ENCODE measurements at places on chromosomes 7 and 10. TPM values are rescaled to one million over a fixed set of nuclear protein-coding genes. Genes with fewer than 3 reads are reported as not detected.

DNA sequence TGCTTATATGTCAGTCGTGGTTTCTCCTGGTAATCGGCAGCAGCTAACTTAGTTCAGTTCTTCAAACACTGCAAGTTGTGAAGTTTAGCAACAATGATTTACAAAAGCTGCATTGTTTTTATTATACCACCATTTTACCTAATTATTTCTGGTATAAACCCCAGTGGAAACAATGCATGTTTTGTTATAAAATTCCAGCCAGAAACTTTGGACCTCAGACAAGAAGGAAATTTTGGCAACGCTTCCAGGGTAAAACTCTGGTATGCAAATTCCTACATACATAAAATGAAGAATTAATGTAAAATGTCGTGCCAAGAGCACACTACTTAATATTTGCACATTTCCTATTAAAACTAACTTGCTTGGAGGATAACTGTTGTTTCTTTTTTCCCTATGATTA, 277.4 kb upstream of the LYZL1 start:
- H3K4me3 ChIP-seq, result no peak overlapping the region
- no peaks in the 10 kb centered on the region for H3K36me3 ChIP-seq
- no peak overlapping the region for H3K27ac ChIP-seq
- peaks cover 13% of the 10 kb centered on the region for H3K4me1 ChIP-seq
- no peaks in the 10 kb centered on the region for H3K27me3 ChIP-seq

DNA sequence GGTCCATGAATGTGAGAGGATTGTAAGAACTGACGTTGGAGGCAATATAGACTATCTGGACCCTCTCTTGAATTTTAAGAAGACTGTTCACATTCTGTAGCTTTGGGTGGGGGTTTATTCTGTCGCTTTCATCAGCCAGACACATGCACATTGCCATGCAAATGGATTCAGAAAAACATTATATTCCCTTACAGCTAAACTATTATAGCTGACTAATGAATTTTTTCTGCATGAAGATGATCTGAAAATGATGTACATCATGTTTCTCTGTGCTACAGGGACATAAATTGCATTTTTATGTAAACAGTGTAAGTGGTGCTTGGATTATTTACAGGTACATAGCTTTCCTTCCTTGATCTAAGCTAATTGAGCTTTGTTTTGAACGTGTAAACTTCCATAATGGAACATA, 1.5 kb downstream of the MET start:
- H3K36me3 ChIP-seq, result no peaks in the 10 kb centered on the region
- no peak for DNase-seq
- no peak overlapping the region for H3K27ac ChIP-seq
- peaks cover 16% of the 10 kb centered on the region for H3K27me3 ChIP-seq
- no peak overlapping the region for H3K4me3 ChIP-seq

DNA sequence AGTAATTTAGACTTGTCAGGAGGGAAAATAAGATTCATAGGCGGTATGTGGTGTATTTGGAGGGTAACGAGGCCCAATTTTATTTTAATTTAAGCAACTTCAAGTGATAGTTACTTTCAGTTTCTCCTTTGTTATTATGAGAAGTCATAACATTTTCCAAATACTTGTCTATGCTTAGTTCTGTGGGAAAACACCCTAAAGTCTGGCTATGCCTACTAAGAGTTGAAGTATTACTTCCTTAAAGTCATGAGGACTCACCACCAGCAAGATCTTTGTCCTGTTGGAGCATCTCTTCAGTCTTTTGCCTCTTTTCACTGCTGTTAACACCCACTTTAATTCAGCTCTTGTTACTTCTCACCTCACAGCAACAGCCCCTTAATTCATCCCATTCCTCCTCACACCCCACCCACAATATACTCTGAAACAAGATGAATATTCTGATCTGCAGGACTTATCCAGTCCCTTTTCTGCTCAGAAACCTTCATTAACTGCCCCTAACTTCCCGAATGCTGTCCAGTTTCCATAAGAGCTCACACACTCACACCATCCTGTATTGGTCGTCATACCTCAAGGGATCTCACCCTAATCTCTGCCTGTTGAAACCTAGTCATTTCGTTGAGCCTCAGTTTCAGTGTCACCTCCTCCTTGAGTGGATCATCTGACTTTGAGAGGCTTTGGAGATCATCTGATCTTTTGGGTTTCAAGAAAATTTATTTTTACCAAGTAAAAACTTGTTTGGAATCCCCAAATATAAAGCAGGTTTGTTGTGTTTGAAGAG, 61.3 kb downstream of the DNAH11 start:
- DNase-seq, result no peak
- H3K4me1 ChIP-seq, result no peaks in the 10 kb centered on the region
- no peaks in the 10 kb centered on the region for H3K27me3 ChIP-seq
- H3K4me3 ChIP-seq, result no peak overlapping the region

DNA sequence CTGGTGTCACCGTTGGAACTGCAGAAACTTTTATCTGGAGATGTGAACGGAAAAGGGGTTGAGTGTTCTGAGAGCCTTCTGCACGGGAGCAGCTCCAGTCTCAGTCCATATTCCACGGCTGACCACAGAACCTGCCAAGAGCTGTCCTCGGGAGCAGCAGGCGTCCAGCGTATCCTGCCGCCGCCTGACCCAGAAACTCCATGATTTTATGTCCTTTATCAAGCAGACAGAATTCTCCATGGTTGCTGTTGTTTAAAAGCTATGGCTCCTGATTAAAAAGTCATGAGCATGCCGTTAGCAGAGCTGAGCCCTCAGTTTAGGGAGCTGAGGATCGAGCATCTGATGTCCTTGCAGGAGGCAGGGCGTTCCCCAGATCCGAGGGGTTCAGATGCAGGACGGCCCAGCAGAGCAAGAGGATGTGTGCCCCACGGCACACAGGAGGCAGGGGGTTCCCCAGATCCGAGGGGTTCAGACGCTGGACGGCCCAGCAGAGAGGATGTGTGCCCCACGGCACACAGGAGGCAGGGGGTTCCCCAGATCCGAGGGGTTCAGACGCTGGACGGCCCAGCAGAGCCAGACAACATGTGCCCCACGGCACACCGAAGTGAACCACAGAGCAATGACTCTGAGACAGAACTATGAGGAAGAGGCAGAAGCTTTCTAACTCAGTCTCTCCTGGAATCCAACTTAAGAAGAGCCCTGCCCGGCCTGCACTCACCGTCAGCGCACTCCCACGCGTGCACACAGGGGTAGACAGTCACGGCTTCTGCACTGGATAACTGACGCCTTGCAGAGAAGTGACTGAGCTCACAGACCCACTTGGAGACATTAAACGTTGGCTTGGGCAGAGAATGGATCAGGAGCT, 96.4 kb downstream of the WDR37 start:
- H3K36me3 ChIP-seq, result peaks cover 19% of the 10 kb centered on the region
- H3K4me3 ChIP-seq, result no peak overlapping the region
- H3K4me1 ChIP-seq, result peaks cover 21% of the 10 kb centered on the region
- no peak overlapping the region for H3K27ac ChIP-seq
- H3K27me3 ChIP-seq, result peaks cover 22% of the 10 kb centered on the region

GRCh38 chr10:112307358-112308124, 24.3 kb downstream of the TECTB start:
- no peaks in the 10 kb centered on the region for H3K4me1 ChIP-seq
- peaks cover 7% of the 10 kb centered on the region for H3K27me3 ChIP-seq
- H3K27ac ChIP-seq, result no peak overlapping the region

DNA sequence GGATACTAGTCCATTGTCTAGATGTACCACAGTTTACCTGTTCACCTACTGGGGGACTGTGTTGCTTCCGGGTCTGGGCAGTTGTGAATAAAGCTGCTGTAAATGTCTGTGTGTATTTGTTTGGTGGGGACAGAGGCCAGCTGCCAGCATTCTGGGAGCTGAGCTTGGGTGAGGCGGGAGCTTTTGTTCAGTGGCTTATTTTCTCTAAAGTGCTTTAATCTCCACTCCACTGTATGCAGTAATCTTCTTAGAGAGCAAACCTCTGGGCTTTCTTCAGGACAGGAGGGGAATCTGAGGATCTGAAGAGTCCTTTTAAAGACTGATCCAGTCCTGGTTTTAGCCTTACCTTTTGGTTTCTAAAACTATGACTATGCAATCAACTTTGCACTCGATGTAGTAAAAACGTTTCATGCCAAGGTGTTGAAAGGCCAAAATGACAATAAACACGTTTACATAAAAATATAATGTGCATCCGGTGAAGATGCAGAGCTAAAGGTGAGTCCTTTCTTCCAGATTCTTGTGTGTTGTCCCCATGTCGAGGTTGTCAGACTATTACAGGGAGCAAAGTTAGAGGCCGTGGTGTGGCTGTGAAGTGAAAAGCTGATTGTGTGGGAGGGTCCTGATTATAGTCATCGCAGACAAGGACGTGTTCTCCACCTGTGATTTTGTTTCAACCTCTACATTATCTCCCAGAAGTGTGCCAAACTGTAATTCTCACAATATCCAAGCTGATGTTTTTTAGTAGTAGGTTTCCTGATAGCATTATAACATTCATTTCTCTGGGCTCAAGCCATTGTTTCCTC, 279.8 kb downstream of the CAMK1D start:
- no peak overlapping the region for H3K27ac ChIP-seq
- no peaks in the 10 kb centered on the region for H3K36me3 ChIP-seq
- peaks cover 4% of the 10 kb centered on the region for H3K27me3 ChIP-seq
- no peaks in the 10 kb centered on the region for H3K4me1 ChIP-seq

- H3K36me3 ChIP-seq, result peaks cover 10% of the 10 kb centered on the region
- no peaks in the 10 kb centered on the region for H3K27me3 ChIP-seq
- DNase-seq, result no peak
Measured at GRCh38 chr7:92645114-92646061, 55.2 kb upstream of the FAM133B start.

- no peak overlapping the region for H3K27ac ChIP-seq
- H3K36me3 ChIP-seq, result no peaks in the 10 kb centered on the region
- no peak overlapping the region for H3K4me3 ChIP-seq
- no peaks in the 10 kb centered on the region for H3K4me1 ChIP-seq
- no peaks in the 10 kb centered on the region for H3K27me3 ChIP-seq
Measured at GRCh38 chr7:72325561-72325960, 86.6 kb downstream of the CALN1 start.

DNA sequence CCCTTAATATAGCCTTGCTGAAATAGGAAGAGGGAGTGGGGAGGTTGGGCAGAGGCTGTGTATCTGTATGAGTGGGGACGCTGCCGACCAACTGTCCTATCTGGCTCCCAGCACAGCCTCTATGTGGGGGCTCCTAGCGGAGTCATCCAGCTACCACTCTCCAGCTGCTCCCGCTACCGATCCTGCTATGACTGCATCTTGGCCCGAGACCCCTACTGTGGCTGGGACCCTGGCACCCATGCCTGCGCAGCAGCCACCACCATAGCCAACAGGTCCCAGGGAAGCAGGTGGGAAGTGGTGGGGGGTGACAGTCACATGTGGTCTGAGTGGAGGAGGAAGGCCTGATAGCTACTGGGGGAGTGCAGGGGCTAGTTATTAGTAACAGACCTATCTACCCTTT, 6.6 kb downstream of the MRPL43 start:
- H3K4me3 ChIP-seq, result no peak overlapping the region
- H3K27ac ChIP-seq, result no peak overlapping the region
- DNase-seq, result no peak
- peaks cover 20% of the 10 kb centered on the region for H3K36me3 ChIP-seq

DNA sequence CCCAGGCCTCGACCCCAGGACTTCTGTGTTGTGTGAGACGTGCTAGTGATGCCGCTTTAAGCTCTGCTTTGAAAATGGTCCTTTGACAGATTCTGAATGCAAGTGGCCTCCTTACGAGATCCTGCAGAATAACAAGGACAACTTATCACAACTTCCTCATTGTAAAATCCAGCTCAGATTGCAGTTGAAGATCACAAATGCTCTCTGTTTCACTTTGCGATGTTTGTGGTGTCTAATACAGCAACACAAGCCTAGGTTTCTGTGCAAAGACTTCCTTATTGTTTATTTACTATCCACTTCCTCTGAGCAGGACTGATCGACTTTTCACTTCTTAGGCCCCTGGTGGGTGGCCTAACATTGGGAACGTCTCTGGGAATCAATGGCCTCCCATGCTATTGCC, 31.7 kb upstream of the INSIG1 start:
- no peak overlapping the region for H3K27ac ChIP-seq
- H3K4me3 ChIP-seq, result no peak overlapping the region
- no peaks in the 10 kb centered on the region for H3K36me3 ChIP-seq

DNA sequence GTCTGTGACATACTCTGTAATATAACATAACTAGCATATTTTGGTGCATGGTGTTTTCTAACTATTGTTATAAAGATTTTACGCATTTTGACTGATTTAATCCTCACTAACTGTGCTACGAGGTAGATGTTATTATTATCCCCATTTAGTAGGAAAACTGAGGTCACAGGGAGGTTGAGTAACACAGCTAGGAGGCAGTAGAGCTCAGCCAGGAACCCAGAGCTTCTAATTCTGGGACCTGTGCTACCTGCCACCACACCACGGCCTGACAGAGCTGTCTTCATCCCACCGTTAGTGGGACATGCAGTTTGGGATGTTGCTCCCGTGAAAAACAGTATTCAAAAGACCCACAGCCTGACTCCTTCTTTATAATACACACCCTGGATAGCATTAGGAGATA, 962.5 kb downstream of the CNTNAP2 start:
- no peaks in the 10 kb centered on the region for H3K36me3 ChIP-seq
- no peak overlapping the region for H3K4me3 ChIP-seq
- H3K4me1 ChIP-seq, result no peaks in the 10 kb centered on the region
- DNase-seq, result no peak
- H3K27me3 ChIP-seq, result no peaks in the 10 kb centered on the region

DNA sequence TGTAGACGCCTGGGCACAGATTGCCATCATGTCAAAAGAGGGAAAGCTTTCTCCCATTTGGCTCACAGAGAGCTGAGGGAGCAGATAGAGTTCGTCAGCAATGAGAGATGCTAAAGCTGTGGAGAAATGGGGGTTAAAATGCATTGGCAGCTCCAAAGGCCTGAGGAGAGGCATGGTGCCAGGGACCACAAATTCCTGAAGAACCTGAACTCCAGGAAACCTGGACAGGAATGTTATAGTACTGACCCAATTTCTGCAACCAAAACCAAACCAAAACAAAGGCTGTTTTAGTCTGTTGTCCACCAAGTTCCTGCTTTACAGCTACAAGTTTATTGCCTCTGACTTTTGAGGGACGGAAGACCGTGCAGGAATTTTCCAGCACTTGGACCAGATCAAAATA, 575.7 kb downstream of the REEP3 start:
- no peak for DNase-seq
- no peaks in the 10 kb centered on the region for H3K36me3 ChIP-seq
- no peaks in the 10 kb centered on the region for H3K4me1 ChIP-seq
- H3K27me3 ChIP-seq, result no peaks in the 10 kb centered on the region
- no peak overlapping the region for H3K27ac ChIP-seq

DNA sequence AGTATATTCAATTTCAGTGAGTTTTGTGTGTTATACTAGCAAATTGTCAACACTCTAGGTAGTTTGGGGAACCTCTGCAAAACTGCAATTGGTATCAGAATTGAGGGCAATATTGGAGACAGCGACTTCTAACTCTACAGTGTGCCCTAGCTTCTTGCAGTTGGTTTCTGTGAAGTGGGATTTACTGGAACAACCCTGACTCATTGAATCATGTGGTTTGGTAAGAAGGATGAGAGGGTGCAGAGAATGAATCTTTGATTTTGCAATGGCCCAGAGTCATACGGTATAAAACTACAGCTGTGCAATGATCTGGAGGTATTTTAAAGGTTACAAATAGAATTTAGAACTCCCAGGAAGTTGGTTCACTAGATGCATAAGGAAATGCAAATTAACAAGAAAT, 129.1 kb upstream of the PPP1R3A start:
- H3K36me3 ChIP-seq, result no peaks in the 10 kb centered on the region
- no peaks in the 10 kb centered on the region for H3K4me1 ChIP-seq
- H3K27ac ChIP-seq, result no peak overlapping the region
- H3K4me3 ChIP-seq, result no peak overlapping the region

GRCh38 chr10:80500572-80501380, 36.9 kb upstream of the SH2D4B start:
- peak overlapping the region; percentile 29 for H3K27ac ChIP-seq
- H3K36me3 ChIP-seq, result peaks cover 57% of the 10 kb centered on the region
- H3K4me3 ChIP-seq, result no peak overlapping the region

Gene TMEM140
- 0.29 TPM for total RNA-seq

Gene HOXA3
- total RNA-seq, result 0.04 TPM

Gene PON3
- total RNA-seq, result not detected
